Stimulated activated CD4-positive, alpha-beta T cell treated with anti-CD3 and anti-CD28 coated beads, Interleukin-1b, Interleukin-23, amount 100 ng/mL, for 1 hour (primary cell): ENCODE measurements at places on chromosomes 11 and 22.

GRCh38 chr11:67373648-67374570 is 511 bp upstream of the CLCF1 start:
- no peak for DNase-seq

- no peak for DNase-seq
Observed at GRCh38 chr22:28980326-28980725, 81.3 kb downstream of the C22orf31 start.

DNA sequence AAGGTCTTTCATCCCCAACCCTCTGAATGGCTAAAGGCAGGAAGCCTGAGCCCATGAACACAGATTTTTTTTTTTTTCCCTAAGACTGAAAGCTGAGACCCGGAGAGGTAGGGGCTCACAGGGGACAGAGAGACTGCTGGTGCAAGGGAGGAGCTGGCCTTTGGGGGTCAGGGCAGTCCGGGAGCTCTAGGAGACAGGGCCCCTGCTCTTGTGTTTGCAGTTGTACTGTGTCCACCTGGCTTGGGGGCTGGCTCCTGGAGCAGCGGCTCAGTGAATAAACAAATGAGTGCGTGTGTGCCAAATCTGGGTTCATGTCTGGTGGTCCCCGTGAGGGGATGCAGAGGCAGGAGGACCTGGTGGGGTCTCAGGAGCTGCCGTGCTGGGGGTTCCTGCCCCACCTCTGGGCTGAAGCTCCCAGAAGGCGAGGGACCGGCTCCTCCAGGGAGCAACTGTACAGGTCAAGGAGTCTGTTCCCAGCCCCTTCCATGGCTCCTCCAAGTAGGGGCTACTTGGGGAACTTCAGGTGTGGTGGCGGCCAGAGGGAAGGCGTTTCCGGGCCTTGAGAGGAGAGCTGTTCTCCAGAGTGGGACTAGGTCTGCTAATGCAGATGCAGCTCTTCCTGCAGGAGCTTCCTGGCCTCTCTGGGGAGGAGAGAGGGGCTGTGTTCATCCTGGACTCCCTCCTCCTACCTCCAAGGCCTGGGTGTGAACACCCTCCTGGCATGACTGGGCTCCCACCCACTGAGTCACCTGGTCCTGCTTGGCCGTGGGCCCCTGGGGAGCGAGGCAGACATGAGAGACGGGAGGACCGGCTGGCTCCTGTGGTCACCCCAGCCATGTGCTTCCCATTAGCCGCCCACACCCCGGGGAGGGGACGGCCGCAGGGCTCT is 57.6 kb downstream of the FBXO7 start:
- DNase-seq = no peak

GRCh38 chr11:111937461-111937769 is 272 bp downstream of the DIXDC1 start:
- DNase-seq = no peak

DNA sequence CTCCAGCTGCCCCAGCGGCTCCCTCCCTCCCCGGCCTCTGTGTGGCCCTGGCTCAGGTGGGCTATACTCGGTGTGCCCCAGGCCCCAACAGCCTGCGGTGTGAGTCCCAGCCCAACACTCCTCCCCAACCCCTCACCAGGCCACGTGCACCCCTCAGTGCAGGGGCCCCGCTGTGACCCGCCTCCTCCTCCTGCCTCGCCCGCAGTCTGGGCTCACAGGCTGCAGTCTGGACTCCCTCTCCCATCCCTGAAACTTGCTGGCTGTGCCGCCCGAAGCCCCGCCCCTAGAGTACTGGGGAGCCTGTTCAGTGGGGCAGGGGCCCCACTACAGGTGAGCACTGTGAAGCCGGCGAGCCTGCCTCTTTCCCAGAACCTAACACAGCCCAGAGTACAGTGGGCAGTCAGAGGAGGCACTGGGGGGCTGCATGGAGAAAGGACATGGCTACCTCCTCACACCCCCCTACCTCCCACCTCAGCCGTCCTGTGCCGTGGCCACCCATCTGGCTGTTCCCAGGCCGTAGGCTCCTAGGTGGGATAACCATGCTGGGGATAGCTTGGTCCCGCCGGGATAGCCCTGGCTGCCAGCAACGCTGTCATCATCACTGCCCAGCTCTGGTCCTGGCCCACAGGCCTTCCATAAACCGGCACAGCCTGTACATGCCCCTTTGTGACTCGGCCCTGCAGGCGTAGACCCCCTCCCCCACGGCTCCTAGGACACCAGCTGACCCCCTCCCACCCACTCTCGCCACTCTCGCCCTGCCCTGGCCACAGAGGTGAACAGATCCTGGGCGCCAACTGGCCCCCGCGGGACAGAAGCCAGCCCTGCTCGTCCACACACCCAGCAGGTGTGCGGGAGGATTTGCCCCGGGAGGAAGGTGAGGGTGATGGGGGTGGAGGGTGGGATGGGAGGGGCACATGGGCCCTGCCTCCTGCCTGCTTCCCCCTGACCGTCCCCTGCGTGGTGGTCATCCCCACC is 29.7 kb downstream of the CELSR1 start:
- no peak for DNase-seq

- DNase-seq = no peak
Observed at GRCh38 chr11:120168108-120168959, 30.4 kb upstream of the TRIM29 start.

DNA sequence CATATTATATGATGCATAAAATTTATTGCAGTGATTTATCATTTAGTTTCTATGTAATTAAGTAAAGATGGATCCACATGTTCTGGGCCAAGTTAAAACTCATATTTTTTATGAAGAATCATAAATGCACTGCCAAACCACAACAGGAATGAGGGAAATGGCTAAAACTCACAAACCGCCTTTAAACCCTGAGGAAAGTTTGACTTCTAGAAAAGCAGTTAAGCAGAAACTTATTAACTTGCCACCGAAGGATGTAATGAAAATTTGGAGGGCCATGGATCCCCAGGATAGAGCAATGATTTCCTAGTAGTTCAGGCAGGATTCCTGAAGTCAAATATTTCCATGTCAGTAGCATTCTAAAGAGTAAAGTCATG is 218.3 kb upstream of the CTSC start:
- no peak for DNase-seq

DNA sequence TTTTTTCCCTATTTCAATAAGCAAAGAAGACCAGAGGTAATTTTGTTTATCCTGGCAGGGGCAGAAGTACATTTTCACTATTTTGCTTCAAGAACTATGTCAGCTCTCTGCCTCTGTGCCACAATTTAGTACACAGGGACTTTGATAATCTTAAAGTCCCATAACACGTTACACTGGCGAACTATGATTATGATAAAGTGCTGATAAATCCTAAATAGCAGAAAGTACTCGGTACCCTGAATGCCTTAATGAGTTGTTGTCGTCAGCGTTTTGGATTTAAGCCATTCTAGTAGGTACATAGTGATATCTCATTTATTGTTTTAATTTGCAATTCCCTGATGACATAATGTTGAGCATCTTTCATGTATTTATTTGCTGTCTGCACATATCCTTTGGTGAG is 16.6 kb upstream of the PHOX2A start:
- DNase-seq = no peak

DNA sequence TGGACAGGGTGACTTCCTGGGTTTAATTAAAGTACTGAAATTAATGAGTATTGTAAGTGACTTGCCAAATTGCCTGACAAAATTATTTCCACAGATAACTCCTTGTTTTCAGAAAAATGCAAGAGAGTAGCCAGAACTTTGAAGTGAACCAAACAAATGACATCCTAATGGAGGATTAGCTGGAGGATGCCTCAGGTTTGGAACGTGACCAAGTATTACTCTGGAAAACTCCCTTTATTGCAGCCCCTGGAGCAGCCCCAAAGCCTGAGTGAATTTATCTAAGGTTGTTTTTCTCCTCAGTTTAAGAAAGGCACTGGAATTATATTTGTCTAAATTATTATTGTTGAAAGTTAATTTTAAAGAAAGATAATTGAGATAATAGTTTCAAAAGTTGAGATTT is 343.6 kb upstream of the MTNR1B start:
- no peak for DNase-seq

DNA sequence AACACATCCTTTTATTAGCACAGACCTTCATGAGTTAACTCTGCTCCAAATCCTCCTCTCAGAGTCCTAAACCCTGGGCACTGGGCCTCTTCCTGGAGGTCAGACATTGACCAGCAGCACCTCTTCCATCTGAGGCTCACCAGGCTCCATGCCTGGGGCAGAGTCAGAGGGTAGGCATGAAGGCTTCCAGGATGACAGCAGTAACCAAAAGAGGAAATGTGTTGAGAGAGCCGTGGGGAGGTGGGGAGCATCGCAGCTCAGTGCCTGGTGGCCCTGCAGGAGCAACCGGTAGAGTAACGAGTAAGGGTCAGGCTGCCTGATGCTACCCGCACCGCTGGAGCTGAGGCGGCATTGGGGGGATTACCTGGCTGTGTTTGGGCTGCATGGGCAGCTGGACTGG is 9.4 kb upstream of the NAV2 start:
- no peak for DNase-seq

GRCh38 chr11:111514216-111515031 is at the start of gene HOATZ:
Gene HOATZ, plus strand, starts transcription at chr11:111514778. Its CDS starts 7 bp downstream, at chr11:111514785.
- no peak for DNase-seq

GRCh38 chr22:27996529-27996925 is 77.5 kb upstream of the PITPNB start:
- no peak for DNase-seq

DNA sequence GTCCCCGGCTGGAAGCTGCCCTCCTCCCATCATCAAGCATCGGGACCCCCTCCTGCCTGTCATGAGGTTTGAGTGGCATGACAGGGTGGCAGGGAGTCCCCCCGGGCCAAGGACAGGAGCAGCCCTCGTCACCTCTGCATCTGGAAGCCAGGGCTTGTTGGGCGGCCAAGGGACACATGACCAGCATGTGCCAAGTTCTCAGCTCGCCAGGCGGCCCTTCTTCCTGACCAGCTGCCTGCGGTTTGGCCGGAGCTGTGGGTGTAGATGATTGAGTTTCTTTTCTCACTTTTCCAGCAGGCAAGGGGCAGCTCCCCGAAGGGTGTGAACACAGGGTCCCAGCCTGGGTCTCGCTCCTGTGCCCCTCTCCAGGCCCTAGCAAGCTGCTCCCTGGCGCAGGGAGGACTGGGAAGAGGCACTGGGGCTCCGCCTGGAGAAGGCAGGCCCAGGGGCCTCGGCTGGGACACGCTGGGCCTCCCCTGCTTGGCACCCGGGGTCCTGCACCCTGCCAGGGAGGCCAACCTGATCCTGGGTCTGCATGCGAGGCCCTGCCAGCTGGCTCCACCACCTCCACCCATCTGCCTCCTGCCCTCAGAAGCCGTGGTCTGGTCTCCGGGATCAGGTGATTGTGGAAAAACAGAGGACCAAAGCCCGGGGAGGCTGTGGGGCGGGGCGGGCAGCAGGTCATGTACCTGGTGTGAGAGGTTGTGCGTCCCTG is 13.4 kb downstream of the ARHGAP8 start:
- no peak for DNase-seq

- no peak for DNase-seq
Observed at GRCh38 chr11:134349109-134349801, 17.5 kb downstream of the GLB1L2 start.

- DNase-seq = no peak
Observed at GRCh38 chr22:48118654-48119053, 1356.2 kb downstream of the TBC1D22A start.

GRCh38 chr11:133388260-133388659 is 144.0 kb downstream of the OPCML start:
- DNase-seq = no peak

- DNase-seq = no peak
Observed at GRCh38 chr11:84819128-84819527, 808.0 kb downstream of the DLG2 start.

DNA sequence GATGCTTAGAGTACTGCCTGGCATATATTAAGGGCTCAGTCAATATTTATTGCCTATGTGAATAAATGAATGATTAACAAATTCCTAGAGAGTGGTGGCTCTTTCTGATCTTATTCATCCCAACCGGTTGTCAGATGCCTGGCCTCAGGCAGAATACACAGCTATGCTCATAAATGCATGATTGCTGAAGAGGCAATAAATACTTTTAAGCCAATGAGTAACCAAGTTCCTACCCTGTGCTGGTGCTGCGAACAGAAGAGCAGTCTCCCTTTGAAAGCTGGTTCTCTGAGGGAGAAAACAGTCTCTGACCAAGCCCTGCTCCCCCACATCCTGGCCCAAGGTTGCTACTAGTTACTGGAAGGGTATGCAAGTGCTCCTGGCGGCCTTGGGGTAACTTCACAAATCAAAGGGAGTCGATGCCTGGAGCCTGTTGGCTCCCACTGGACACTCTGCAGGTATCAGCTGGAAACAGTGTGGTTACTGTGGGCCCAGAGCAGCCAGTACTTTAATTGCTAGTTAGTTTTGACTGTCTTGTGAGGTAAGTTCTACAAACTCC is 2.8 kb downstream of the USH1C start:
- DNase-seq = no peak

DNA sequence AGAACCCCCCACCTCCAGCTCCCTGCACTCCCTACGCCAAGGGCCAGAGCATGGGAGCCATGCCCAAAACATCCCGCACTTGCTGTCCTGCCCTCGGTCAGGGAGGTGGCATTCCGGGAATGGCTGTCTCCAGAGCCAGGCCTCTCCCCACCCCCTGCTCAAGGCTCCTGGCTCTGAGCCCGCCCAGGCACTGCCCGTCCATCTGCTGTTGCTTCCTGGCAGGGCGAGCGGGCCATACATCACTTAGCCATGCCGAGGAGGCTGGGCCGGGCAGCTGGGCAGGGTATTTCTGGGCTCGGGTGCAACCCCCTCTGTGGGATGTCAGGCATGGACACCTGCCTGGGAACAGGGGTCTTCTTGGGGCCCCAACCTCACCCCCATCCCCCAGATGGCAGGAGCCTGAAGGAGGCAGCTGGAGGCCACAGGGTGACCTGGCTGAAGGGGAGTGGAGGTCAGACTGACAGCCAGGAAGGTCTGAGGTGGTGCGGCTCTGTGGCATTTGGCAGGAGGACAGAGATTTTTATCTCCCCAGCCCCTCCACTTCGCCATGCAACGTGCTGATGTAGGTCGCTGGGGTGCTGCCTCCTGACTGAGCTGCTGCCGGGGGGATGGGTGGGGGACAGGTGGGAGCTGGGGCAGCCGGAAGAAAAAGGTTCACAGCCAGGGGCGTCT is 8.7 kb upstream of the CABP7 start:
- no peak for DNase-seq

- no peak for DNase-seq
Observed at GRCh38 chr22:33737662-33738061, 182.6 kb downstream of the LARGE1 start.

DNA sequence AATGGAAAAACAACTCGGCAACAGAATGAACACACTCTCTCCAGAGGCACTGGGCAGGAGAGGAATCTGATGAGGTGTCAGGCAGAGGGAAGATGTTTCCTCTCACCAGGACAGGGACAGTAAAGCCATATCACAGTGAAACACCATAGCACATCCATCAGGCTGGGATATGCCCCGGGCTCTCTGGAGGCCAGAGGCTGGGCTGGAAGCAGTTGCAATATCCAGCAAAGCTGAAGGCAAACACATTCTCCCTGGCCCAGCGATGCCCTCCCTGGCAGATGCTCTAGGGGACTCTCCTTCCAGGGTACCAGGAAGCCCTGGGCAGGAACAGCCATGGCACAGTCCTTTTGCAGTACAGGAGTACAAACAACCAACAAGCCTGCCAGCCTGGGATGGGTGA is 11.1 kb downstream of the RSPH14 start:
- DNase-seq = no peak

- no peak for DNase-seq
Observed at GRCh38 chr11:122128146-122128545, 12.1 kb upstream of the BLID start.
